ENCODE measurements at places on chromosomes 3 and 15.
A peak's percentile ranks its signal among the peaks of the same experiment; 100 is the strongest.

GRCh38 chr15:56038707-56039106 is 45.3 kb upstream of the NEDD4 start:
- no peak for DNase-seq

DNA sequence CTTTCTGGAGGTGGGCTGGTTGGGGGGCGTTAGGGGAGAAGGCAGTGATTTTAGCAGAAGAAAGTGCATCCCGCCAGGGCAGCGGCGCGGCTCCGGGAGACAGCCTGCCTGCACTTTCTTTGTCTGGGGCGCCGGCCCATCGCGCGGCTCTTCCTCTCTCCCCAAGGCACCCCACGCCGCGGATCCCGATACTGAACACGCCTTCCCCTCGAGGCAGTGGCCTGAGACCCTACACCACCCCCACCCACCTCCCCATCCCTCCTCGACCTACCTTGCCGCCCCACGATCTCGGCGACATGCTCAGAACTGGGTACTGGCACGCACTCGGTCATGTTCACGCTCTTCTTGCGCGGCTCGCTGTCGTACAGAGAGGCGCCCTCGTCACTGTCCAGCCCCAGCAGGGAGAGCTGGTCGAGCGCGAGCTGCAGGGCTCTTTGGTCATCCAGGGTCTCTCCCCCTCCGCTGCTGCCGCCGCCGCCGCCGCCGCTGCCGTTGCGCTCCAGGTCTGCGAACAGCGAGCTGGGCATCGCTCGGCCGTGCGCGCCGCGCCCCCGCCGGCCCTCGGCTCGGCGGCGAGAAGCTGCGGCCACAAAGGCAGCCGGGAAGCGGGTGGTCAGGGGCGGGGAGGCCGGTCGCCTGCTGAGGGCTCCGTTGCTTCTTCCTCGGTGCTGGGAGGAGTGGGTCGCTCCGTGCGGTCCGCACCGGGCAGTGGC is 483 bp downstream of the MEX3B start:
- peak; percentile 40 for DNase-seq

DNA sequence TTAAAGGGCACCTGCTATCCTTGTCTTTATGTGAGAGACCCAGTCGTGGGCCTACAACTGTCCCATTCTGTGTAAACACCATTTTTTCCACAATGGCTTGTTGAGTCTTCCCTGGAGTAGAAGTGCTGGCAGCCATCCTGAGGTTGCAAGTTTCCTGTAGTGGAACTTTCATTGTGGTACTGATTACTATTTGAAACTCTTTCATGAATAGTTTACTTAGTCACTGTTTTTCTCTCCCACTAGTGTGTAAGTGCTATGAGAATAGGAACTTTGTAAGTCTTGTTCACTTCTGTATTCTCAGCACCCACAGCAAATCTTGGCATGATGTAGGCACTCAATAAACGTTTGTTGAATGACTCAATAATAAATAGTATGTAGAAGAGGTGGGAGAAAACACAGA is 48.6 kb downstream of the RARB start:
- DNase-seq = no peak

GRCh38 chr15:71627604-71628003 is 182.8 kb upstream of the NR2E3 start:
- no peak for DNase-seq

GRCh38 chr3:160169139-160169976 is 55.9 kb upstream of the C3orf80 start:
- DNase-seq = no peak

GRCh38 chr15:60718661-60719069 is 239.7 kb upstream of the ICE2 start:
- DNase-seq = no peak

- no peak for DNase-seq
These were observed 56.9 kb upstream of the FLNB start for GRCh38 chr3:57951066-57951882.

GRCh38 chr3:159069091-159069490 is 267.2 kb downstream of the MFSD1 start:
- DNase-seq = no peak

GRCh38 chr15:58378241-58379085 is 53.3 kb upstream of the LIPC start:
- DNase-seq = no peak

DNA sequence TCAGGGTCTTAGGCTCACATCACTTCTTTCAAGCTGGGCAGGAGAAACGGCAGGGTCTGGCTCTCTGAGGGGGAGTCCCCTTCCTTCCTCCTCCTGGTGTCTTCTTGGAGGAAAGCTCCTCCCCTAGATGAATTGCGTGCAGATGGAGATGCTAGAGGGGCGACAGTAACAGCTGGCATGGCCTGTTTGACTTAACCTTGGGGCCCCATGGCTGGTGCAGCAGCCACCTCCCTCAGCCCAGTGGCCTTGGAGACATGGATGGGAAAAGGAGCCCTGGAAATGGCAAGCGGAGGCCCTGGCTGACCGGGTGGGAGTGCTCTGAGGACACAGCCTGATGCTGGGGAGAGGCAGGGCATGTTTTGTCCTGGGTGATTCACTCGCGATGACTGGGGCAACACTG is 20.2 kb downstream of the PAK6 start:
- DNase-seq = no peak

- DNase-seq = no peak
These were observed 12.3 kb upstream of the PGPEP1L start for GRCh38 chr15:99019558-99020540.

DNA sequence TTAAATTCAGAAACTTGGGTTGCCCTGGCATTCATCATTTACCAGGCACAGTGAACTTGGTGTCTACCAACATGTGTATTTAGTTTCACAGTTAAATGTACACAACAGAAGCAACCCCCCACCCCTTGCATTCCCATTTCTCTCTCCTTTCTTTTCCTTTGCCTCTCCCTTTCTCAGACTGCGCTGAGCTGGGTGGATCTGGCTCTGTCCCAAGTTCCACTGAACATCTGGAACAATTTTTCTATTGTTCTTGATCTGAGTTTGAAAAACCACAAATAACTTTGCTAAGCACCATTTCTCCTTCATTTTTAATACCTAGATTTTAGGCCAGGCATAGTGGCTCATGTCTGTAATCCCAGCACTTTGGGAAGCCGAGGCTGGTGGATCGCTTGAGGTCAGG is 242.2 kb downstream of the ABHD5 start:
- no peak for DNase-seq

DNA sequence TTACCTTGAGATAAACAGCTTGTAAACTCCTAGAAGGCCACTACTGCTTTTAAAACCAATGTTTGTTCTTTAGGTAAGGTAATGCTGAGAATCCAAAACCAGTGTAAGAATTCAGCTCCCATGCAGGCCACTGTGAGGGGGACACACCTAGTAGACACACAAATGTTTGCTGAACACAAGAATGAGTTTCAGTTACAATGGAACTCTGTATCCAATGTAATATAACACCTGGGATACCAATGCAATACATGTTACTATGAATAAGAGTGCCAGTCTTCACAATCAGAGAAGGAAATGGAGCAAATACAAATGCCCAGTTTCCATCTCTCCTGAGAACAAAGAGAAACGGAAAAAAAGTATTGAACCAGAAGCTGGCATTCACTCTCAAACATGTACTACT is 65.9 kb downstream of the IGF2BP2 start:
- no peak for DNase-seq

GRCh38 chr3:193872265-193872753 is 263.6 kb upstream of the HES1 start:
- DNase-seq = peak; percentile 13

- DNase-seq = peak; percentile 63
These were observed 98.9 kb upstream of the TBC1D5 start for GRCh38 chr3:17841190-17841828.

GRCh38 chr3:105353485-105354161 is 13.1 kb upstream of the ALCAM start:
- DNase-seq = no peak

- DNase-seq = no peak
These were observed 135.6 kb downstream of the TPRA1 start for GRCh38 chr3:127454968-127455367.

GRCh38 chr3:123096126-123096525 is 29.3 kb downstream of the PDIA5 start:
- no peak for DNase-seq

DNA sequence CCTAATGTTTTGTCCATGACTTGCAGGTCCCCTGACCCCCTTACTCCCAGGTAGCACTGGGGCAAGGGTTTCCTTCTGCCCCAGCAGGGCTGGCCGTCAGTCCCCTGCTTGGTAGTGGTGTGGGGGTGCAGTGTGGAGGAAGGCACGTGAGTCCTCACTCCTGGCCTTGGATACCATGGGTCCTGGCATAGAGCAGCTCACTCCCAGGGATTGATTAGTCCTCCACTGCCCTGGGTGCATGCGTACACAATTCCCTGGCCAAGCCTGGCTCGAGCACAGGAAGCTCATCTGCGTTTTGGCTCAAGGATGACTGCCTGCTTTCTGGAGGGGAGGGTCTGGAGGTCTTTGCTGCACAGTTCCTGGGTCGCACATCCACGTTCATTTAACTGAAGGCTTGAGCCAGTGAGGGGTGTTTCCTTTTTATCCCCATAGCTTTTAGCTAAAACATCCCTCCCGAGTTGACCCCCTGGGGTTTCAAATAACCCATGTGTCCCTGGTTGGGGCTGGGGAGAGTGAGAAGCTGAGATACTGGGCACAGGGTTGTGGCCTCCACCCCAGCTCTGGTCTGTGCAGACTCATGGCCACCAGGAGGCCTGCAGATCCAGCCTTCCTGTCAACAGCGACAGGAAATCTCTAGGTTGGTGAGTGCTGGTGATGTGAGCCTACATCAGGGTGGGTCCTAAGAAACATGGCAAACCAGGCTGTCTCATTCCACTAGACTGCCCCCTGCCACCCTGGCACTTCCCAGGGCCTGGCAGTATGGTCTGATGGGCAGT is 11.5 kb downstream of the HEMK1 start:
- no peak for DNase-seq

DNA sequence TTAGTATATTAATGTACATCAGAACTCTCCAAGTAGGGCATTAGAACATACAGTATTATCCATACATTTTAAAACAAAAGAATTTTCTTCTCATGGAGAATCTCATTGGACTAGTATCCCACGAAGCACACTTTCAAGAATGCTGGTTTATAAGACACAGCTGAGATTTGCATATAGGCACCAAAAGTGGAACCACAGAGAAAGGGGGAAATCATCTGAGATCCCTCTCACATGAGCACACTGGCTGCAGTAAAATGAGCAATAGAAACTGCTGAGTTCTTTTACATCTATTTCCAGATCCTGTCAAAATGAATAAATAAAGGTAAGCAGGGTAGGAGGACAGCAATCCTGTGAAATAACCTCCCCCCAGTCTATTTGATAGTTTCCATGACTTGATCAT is 665.3 kb downstream of the FHIT start:
- no peak for DNase-seq

DNA sequence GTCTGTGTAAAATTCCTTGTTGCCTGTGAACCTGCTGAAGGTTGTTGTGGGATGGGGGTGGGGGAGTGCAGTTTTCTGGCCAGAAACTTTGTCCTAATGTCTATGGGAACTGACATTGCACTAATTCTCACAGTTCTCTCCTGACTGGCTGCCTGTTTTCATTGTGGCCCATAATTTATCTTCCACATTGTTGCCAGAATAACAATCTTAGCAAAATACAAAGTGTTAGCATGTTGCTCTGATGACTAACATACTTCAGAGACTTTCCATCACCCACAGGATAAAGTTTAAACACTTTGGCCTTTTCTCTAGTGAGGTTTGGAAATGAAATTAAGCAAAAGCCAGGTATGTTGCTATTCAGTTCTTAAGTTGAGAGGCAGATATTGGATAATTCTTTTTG is 81.4 kb upstream of the TBC1D5 start:
- no peak for DNase-seq

GRCh38 chr3:25246913-25247312 is 181.2 kb upstream of the RARB start:
- no peak for DNase-seq

DNA sequence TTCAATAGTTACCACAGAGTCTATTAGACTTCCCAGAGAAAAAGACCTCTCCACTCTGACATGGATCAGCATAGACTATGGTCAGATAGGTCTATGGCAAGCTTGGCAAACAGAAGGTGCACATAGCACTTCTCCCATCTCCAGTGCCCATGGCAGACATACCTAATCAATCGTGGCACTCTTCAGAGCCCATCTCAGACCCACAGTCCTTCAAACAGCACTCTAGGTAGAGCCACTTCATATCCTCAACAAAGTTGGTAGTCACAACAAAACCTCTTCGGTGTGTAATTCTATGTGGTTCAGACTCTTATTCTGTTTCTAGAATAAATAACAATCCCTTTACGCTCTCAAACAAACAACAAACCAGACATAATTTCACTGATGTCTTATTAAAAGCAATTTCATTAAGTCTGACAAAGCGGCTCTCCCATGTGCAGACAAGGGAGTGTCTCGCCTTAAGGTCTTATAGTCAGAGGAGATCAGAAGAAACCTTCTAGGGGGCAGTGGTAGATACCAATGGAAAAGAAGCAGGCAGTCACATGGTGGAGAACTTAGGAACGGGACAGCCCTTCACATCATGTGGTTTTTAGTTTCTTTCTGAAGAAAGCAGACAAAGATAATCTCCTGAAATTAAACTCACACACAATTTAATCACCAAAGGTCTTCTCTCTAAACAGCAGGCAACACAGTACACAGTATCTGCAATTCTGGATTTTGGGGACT is 483.4 kb downstream of the FOXP1 start:
- no peak for DNase-seq

DNA sequence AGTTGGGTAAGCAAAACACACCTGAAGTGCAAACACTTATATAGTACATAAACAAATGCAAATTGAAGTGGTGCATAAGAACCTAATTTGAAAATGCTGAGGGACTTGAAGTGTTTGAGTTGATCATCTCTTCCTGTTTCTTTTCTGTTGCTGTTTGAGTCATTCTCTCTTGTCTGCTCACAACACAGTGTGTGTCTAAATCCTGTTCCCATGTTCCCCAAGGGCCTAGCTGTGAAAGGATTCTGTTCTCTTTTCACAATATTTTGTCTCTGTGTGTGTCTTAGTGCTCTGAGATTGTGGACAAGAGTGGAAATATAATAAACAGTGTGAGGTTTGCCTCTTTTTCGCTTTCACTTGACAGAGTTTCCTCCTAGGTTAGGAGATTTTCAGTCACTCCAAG is 6.1 kb downstream of the CD96 start:
- no peak for DNase-seq

GRCh38 chr3:11549580-11550140 is 94.1 kb downstream of the VGLL4 start:
- DNase-seq = no peak

GRCh38 chr15:52068004-52068615 is 44.5 kb downstream of the BCL2L10 start:
- no peak for DNase-seq

DNA sequence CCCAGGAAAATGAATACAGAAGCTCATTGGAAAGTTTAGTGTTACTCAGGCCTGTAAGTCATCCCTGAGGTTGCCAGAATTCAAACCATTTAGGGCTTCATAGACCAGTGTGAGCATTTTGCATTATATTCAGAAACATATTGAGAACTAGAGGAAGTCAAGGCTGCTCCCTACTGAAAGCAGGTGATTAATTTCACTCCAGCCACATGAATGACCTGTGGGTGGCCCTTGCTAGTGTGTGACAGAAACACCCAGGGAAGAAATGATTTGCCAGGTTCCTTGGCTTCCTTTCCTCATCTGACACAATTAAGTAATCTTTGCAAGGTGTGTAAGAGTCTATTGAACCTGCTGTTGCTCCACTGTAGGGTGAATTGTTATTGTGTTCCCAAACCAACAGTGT is 61.8 kb downstream of the GAP43 start:
- DNase-seq = peak; percentile 19

All from activated naive CD4-positive, alpha-beta T cell treated with anti-CD3 and anti-CD28 coated beads, Interleukin-2, amount 50 U/mL, for 72 hours (primary cell).